ENCODE measurements at places on chromosomes 2 and 18.

DNA sequence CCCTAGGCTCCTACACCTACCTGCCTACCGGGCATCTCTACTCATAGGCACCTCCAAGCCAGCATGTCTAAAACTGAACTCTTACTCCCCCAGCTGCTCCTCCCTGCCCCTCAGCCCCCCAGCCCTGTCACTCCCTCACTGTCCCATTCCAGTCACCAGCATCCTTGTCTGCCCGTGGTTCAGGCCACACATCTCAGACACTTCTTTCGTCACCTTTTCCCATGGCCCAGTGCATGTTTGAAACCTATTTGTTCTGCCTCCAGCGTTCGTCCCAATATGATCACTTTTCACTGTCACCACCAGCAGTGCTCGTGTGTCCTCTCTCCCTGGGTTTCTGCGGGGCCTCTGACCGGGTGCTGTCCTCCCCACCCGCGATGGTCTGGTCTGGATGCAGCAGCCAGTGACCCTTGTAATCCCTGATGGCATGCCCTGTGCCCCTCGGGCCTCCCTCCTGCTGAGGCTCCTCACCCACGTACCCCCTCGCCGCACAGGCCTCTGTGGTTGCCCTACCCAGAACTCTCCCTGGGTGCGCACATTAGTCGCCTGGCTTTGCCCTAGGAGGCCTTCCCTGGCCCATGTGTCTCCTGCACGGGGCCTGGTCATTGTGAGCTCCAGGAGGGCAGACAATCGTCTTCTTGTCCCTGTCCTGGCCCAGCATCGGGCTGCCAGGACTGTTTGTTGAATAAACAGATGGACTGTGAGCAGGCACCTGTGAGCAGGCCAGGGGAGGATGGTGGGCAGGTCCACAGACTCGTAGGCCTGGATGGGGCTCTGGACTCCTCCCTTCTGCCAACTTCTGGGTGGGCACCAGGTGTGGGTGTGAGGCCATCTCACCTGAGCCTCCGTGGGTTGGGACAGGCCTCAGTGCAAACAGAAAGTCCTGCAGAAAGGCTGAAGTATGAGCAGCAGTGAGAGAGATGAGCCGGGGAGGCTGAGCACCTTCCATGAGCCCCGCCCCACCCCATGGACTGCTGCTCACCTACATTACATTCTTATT is 15.5 kb downstream of the LDLRAD4 start:
- no peaks in the 10 kb centered on the region for H3K27me3 ChIP-seq
- no peak overlapping the region for H3K4me3 ChIP-seq
- DNase-seq: peak; percentile 22

DNA sequence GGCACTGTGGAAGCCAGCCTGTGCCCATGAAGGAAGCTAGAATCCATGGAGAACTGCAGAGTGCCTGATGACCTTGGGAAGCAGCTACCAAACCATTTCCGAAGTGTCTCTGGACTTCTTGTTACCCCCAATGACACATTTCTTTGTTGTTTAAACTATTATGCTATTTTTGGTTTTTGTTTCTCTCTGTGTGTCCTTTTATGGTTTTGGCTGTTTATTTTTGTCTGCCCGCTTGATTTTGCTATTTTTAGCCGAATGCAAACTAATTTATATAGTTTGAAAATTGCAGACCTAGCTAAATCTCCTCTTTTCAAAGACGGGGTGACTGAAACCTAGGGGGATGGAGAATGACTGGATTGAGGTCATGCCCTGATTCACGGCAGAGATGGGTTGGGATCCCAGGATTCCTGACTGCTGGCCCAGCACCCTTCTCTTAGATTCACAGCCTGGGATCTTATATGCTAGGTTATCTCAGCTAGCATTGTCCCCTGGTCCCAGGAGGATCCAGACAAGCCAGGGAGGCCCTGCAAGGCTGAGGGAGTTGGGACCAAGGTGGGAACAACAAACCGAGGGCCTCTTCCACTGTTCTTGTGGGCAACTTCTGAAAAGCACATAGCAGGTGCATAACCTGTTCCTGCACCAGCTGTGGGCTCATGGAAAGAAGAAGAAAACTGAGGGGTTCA is 116.3 kb upstream of the HAAO start:
- DNase-seq: no peak
- peaks cover 14% of the 10 kb centered on the region for H3K27me3 ChIP-seq
- no peak overlapping the region for H3K4me3 ChIP-seq
- H3K36me3 ChIP-seq: no peaks in the 10 kb centered on the region
- peaks cover 3% of the 10 kb centered on the region for H3K4me1 ChIP-seq

GRCh38 chr18:6621437-6621836 is 108.1 kb upstream of the ARHGAP28 start:
- H3K27ac ChIP-seq: no peak overlapping the region
- no peak for DNase-seq
- H3K36me3 ChIP-seq: no peaks in the 10 kb centered on the region
- H3K4me3 ChIP-seq: no peak overlapping the region
- no peaks in the 10 kb centered on the region for H3K4me1 ChIP-seq

GRCh38 chr2:79180092-79180491 is 20.5 kb upstream of the REG3A start:
- no peak overlapping the region for H3K4me3 ChIP-seq
- H3K36me3 ChIP-seq: no peaks in the 10 kb centered on the region
- no peak overlapping the region for H3K27ac ChIP-seq

DNA sequence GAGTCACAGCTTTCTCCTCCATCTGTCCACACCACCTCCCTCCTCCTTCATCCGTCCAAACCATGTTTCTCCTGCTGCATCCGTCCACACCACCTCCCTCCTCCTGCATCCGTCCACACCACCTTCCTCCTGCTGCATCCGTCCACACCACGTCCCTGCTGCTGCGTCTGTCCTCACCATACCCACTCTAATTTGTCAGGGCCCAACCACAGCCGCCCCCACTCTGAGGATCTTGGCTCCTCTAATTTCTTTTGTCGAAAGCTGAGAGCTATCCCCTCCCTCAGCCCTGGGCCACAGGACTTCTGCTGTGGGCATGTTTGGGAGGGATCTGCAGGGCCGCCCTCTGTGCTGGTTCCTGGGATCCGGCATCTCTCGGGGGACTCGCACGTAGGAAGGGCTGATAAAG is 67.4 kb downstream of the TPO start:
- no peaks in the 10 kb centered on the region for H3K4me1 ChIP-seq
- peaks cover 2% of the 10 kb centered on the region for H3K27me3 ChIP-seq
- no peak overlapping the region for H3K4me3 ChIP-seq
- H3K27ac ChIP-seq: no peak overlapping the region
- H3K36me3 ChIP-seq: no peaks in the 10 kb centered on the region

GRCh38 chr2:71313016-71313766 is 18.4 kb upstream of the ZNF638 start:
- no peak overlapping the region for H3K4me3 ChIP-seq
- DNase-seq: no peak
- peaks cover 7% of the 10 kb centered on the region for H3K27me3 ChIP-seq
- H3K4me1 ChIP-seq: no peaks in the 10 kb centered on the region
- H3K36me3 ChIP-seq: peaks cover 6% of the 10 kb centered on the region

DNA sequence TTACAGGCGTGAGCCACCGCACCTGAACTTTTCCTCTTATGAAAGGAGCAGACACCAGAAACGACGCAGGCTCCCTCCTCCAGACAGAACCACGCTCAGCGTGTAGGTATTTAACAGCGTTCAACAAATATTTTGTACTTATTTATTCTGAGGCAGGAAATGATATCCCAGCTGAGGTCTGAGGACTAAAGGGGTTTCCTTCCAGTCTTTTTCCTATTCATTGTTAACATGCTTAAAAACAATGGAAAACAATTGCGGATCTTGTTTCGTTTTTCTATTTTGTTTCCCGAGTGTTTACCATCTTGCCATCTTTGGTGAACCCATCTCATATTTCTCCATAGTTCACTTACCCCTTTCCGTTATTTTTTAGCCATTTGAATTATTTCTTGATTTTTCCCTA is 43.7 kb upstream of the FOSL2 start:
- no peak for DNase-seq
- peaks cover 36% of the 10 kb centered on the region for H3K4me1 ChIP-seq
- no peaks in the 10 kb centered on the region for H3K36me3 ChIP-seq
- no peaks in the 10 kb centered on the region for H3K27me3 ChIP-seq
- no peak overlapping the region for H3K4me3 ChIP-seq

DNA sequence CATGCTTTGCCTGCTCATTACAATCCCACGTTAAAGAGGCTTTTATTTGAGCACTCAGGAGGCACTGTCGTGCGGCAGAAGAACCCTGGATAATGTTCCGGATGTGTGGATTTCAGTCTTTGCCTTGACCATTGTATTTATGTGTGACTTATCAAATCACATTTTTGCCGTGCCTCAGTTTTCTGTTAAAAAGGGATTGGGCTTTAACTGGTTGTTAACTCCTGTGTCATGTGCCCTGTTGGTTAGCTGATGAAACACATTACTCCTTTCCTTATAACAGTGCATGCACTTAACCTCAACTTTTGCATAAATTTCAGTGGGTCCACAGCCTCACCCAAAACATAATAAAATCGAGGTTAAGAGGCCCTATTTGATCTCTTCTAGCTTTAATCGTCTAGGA is 52.7 kb downstream of the NAB1 start:
- H3K27ac ChIP-seq: no peak overlapping the region
- no peak for DNase-seq
- H3K27me3 ChIP-seq: no peaks in the 10 kb centered on the region
- no peaks in the 10 kb centered on the region for H3K36me3 ChIP-seq
- no peak overlapping the region for H3K4me3 ChIP-seq

DNA sequence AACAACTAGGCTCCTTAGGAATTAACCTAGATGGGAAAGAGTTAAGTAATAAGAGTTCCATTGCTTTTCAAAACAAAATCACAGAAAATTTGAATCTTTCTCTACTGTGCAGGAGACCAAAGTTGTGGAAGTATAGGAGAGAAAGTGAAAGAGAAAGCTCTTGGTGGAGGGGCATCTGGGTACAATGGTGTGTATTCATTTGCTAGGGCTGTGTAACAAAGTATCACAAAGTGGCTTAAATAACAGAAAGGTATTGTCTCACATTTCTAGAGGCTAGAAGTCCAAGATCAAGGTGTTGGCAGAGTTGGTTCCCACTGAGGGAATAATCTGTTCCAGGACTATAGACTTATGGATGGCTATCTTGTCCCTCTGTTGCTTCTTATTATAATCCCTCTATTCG is 50.5 kb upstream of the GORASP2 start:
- peaks cover 6% of the 10 kb centered on the region for H3K27me3 ChIP-seq
- H3K36me3 ChIP-seq: no peaks in the 10 kb centered on the region
- H3K4me1 ChIP-seq: peaks cover 11% of the 10 kb centered on the region
- DNase-seq: no peak

- H3K4me1 ChIP-seq: peaks cover 33% of the 10 kb centered on the region
- H3K36me3 ChIP-seq: peaks cover 14% of the 10 kb centered on the region
- peak overlapping the region; percentile 82 for H3K4me3 ChIP-seq
Observed at GRCh38 chr2:45653122-45653913, 1.8 kb downstream of the PRKCE start.

DNA sequence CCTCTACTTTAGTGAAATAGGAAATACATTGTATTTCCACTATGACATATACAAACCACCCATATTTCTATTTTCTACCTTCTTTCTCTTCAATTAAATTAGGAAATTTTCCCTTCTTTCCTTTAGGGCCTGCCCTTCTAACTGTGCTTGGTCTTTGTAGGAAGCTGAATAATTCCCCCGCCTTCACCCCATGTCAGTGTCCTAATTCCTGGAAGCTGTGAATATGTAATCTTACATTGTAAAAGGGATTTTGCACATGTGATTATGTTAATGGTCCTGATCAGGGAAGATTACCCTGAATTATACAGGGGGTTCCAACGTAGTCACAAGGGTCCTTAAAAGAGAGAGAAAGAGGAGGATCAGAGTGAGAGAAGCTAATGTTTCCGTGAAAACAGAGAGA is 40.2 kb downstream of the GRB14 start:
- DNase-seq: no peak
- H3K27ac ChIP-seq: no peak overlapping the region
- no peak overlapping the region for H3K4me3 ChIP-seq

- peaks cover 6% of the 10 kb centered on the region for H3K4me1 ChIP-seq
- no peak within 1 kb of the TSS for H3K27ac ChIP-seq
- peak within 1 kb of the TSS; percentile 60 for H3K4me3 ChIP-seq
- H3K27me3 ChIP-seq: peaks cover 71% of the 10 kb centered on the region
Observed at GRCh38 chr2:42047488-42048298, at the start of gene PKDCC. Gene PKDCC, plus strand, starts transcription at chr2:42048021. Its CDS starts 179 bp downstream, at chr2:42048200.

DNA sequence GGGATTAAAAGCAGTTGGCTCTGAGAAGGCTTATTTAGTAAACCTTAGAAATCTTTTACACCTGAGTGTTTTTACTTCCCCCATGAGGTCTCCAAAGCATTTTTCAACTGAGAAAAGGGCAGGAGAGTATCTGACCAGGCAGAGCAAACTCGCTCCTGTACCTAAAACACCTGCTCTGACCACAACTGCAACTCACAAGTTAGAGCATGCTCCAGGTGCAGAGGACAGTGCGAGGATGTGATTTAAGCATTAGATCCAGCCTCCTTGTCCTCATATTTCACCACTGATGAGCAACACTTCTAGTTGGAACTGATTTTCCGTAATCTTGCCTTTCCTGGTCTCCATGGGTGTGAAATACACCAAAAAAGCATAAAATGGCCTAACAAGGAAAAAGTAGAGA is 34.5 kb upstream of the TBC1D8 start:
- DNase-seq: no peak
- no peaks in the 10 kb centered on the region for H3K27me3 ChIP-seq

DNA sequence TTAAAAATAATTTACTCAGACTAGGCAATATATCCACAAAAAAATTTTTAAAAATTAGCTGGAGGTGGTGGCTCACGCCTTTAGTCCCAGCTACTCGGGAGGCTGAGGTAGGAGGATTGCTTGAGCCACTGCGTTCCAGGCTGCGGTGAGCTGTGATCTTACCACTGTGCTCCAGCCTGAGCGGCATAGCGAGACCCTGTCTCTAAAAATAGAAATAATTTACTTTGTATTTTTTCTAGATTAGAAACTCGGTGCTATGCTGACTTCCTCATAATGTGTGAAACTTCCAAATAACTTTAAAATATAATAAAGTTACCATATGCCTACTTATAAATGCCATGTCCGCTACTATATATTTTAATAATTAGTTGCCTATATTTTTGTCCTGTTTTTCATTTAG is 6.7 kb downstream of the PPIG start:
- no peak overlapping the region for H3K27ac ChIP-seq
- no peaks in the 10 kb centered on the region for H3K27me3 ChIP-seq
- H3K36me3 ChIP-seq: peaks cover 41% of the 10 kb centered on the region
